ENCODE measurements at places on chromosomes 2 and 18.
A peak's percentile ranks its signal among the peaks of the same experiment; 100 is the strongest.

DNA sequence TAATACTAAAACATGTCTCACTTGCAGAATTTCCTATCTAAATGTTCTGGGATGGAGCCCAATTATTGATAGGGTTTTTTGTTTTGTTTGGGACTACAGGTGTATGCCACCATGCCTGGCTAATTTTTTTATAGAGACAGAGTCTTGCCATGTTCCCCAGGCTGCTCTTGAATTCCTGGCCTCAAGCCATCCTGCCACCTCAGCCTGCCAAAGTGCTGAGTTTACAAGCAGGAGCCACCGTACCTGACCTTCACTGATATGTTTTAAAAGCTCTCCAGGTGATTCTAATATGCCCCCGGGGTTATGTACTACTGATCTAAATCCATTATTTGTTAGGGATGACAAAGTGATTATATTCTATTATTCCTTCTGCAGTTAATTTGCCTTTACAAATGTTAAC is 2.2 kb downstream of the ELAC1 start:
- DNase-seq, result no peak

- no peak for DNase-seq
Measured at GRCh38 chr18:69574401-69574800, 173.7 kb downstream of the DOK6 start.

- DNase-seq, result peak; percentile 65
Measured at GRCh38 chr2:57720728-57721627, 325.6 kb upstream of the VRK2 start.

DNA sequence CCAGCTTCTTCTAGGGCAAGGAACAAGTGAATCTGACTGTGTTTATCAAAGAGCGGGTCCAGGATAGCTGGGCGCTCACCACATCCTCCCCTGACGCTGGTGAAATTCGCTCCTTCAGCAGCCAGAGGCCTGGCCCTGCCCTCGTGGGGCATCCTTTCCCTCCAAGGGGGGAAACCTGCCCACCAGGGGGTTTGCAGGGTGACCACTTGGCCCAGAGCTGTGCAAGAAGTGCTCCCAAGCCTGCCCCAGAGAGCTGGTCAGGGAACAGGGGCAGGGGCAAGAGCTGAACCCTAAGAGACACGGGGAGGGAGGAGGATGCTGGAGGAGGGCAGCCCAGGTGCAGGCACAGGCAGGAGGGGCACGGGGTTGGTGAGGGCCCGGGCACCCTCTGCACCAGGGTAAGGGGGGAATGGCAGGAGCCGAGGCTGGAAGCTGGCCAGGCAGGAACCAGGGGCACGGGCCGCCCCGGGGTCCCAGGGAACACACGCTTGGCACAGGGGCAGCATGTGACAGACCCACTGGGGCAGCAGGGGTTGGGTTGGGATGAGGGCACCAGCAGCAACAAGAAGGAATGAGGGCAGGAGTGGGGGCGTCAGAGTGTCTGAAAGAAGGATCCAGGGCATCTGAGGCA is 2.8 kb upstream of the GPR55 start:
- DNase-seq, result no peak

GRCh38 chr2:71687412-71687811 is 234.1 kb downstream of the DYSF start:
- DNase-seq, result no peak

- no peak for DNase-seq
Measured at GRCh38 chr2:20612925-20613916, 37.7 kb downstream of the HS1BP3 start.

GRCh38 chr18:70284976-70285620 is 3.7 kb upstream of the SOCS6 start:
- no peak for DNase-seq

GRCh38 chr2:31136732-31137131 is 1.5 kb downstream of the GALNT14 start:
- DNase-seq, result no peak

- DNase-seq, result no peak
Measured at GRCh38 chr2:107305966-107306365, 420.0 kb upstream of the ST6GAL2 start.

GRCh38 chr18:42644729-42645131 is 470.8 kb downstream of the RIT2 start:
- no peak for DNase-seq

- no peak for DNase-seq
Measured at GRCh38 chr2:43425659-43426058, 170.2 kb downstream of the THADA start.

GRCh38 chr18:5894611-5895298 is 567 bp downstream of the TMEM200C start:
- no peak for DNase-seq

DNA sequence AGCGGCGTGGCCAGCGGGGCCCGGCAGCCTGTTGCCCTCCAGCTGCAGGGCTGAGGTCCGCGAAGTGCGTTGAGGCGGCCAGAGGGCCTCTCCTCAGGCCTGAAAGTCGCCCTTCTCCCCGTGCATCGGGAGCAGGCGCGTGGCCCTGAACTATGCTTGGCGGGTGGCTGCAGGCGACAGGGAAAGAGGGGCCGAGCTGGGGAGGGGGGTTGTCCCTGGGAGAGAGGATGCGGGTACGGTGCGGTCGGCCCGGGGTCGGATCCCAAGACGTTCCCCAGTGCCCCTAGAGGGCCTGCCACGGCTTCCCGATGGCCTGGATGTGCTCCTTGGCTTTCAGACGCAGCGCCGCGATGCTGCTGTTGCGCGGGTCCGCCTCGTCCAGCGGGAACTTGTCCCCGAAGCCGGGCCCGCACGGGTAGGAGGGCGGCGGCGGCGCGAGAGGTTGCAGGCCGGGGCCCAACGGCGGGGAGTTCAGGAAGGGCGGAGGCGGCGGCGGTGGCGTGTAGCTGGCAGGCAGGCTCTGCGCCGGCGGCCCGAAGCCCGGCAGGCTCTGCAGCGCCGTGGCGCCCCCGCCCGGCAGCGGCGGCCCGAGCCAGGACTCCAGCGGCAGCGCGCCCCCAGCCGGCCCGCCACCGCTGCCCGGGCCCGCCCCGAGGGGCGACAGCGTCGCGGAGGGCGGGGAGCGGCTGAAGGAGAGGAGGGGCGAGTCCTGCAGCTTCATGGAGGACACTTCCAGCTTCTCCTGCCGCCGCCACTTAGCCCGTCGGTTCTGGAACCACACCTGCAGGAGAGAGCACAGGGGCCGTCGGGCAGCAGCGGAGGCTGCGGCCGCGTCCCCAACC is 4.3 kb downstream of the RAX start:
- no peak for DNase-seq

- DNase-seq, result no peak
Measured at GRCh38 chr2:200021449-200022114, 66.2 kb downstream of the MAIP1 start.

DNA sequence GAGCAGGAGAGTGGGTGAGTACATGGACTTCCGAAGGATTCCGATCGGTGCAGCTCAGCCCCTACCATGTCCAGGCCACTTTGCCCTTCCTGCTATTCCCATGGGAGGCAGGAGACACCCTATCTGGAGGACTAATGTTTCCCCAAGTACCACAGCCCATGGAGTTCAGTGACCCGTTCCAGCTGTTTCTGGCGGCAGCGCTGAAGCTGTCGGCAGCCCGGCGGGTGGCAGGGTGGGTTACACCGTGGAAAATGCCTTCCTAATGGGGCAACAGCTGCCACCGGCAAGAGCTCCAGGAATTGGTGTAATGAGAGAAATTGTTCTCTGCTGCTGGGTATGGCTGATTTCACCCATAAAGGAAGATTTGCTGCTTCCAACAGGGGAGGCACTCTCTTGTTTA is 98.3 kb downstream of the MYCN start:
- DNase-seq, result no peak

- DNase-seq, result no peak
Measured at GRCh38 chr2:64470766-64471295, 16.9 kb downstream of the LGALSL start.

DNA sequence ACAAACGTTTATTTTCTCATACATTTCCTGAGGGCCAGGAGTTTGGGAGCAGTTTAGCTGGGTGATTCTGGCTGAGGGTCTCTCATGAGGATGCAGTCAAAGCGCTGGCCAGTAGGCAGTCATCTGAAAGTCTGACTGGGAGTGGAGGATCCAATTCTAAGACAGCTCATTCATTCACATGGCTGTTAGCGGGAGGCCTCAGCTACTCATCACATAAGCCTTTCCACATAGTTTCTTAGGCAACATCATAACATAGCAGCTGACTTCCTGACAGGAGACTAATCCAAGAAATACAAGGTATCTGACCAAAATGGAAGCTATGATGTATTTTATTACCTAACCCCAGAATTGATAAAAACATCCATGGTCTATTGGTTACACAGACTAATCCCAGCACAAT is 2.9 kb upstream of the MRPL44 start:
- no peak for DNase-seq

DNA sequence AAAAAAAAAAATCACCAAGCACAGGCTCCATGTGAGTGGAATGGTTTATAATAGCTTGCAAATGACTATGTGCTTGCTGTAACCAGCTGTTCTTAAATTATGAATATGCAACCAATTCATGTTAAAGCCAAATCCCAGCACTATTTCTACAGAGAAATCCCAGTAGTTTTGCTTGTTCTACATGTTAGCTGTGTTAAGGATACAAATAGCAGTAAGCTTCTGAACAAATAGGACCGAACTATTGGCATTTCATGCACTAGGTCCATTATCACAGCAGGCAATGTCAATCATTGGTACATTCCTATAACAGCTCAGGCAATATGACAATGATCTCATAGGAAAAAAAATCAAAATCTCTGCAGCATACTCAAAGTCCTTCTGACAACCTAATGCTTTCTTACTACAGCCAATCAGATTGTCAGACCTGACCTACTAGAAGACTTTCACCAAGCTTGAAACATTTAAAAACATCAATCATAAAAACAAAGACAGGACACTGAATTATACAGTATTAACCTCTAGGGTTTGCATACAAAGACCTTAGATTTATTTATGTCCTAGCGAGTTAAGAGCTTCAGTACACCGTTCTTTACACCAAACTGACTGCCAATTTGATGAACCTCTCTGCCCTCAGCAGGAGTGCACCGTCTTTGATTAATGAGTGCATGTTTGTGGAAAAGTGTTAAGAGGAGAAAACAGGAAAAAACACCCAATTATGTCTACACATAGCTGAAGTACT is 6.4 kb downstream of the BAZ2B start:
- DNase-seq, result no peak

- no peak for DNase-seq
Measured at GRCh38 chr2:205673312-205673711, 9.0 kb upstream of the NRP2 start.

DNA sequence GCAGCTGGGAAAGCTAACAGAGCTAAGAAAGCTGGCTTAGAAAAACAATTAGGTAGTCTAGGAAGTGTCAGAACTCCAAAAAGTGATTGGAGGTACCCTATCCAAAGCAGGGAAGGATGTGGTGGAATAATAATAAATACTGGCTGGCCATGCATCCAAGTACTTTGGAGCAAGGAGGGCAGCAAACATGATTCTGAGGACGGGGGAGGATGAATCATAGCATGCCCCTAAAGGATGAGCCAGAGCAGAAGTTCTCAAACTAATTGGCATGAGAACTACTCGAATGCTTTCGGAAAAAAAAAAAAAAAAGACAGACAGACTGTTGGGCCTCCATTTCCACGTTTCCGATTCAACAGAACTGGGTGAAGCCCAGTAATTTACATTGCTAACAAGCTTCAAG is 2.4 kb downstream of the CWC22 start:
- DNase-seq, result no peak

GRCh38 chr2:168210895-168211570 is 36.4 kb downstream of the STK39 start:
- DNase-seq, result peak; percentile 75

- DNase-seq, result no peak
Measured at GRCh38 chr2:176508984-176509740, 239.9 kb downstream of the MTX2 start.

DNA sequence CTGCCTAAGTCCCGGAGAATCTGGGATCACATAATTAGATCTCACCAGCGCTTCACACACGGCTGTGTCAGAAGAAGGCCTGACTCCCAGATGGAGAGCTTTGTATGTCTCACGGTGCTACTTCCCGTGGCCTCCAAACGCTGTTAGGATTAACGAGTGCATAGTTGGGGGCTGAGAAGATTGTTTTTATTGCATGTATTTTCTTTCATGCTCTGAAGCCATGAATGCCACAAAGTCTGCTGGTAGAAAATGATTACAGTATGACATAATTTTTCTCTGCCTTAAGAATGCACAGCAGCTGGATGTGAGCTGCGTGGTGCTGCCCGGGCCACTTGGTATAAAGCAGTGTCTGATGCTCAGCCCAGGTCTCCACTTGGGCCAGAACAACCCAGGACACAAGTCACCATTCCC is 166.5 kb downstream of the SEPTIN10 start:
- no peak for DNase-seq

- no peak for DNase-seq
Measured at GRCh38 chr18:46031741-46032140, 40.3 kb downstream of the PSTPIP2 start.

DNA sequence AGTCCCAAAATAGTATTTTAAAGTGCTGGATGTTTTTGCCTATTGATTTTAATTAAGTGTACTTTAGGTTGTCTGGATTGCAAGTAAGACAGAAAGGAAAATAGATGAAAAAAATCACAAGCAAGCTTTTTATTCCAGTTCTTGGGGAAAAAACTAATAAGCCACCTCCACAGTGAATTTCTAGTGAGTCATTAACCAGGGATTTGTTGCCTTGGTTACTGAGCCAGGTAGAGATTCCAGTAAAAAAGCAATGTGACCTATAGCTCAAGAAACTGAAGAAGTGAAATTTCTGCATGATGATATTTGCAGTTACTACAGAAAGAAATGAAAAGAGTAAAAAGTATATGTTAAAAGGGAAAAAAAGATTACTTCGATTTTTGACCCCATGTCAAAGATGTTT is 160.6 kb downstream of the METTL4 start:
- no peak for DNase-seq
